A549 treated with RU486 at 1 μM for 4 hours (cell line): ENCODE measurements at places on chromosomes 6 and 20. TPM values are rescaled to one million over a fixed set of nuclear protein-coding genes. Genes with fewer than 3 reads are reported as not detected.

Gene TFAP2D
- total RNA-seq: not detected in 5 replicates

Gene PXMP4
- 4.4 to 7.1 TPM (median 6.3 TPM) in 5 replicates for total RNA-seq

Gene GSS
- 51.3 to 63.7 TPM (median 56.5 TPM) in 5 replicates for total RNA-seq

Gene NOX3
- not detected in 5 replicates for total RNA-seq

Gene KHDC1
- 2.2 to 4.0 TPM (median 3.5 TPM) in 5 replicates for total RNA-seq

Gene HTR1B
- 0.07 to 0.09 TPM in 2 of 5 replicates, not detected in the others for total RNA-seq

Gene ARFGEF3
- total RNA-seq: 0.33 to 0.61 TPM (median 0.56 TPM) in 5 replicates

Gene PPP1R3G
- total RNA-seq: 1.2 to 2.0 TPM (median 1.6 TPM) in 5 replicates

Gene POLR1H
- 26.6 to 38.4 TPM (median 34.8 TPM) in 5 replicates for total RNA-seq

Gene EDN1
- 39.5 to 47.2 TPM (median 42.8 TPM) in 5 replicates for total RNA-seq

Gene HNF4A
- 10.9 to 16.1 TPM (median 13.4 TPM) in 5 replicates for total RNA-seq

Gene RRAGD
- total RNA-seq: 3.3 to 5.2 TPM (median 4.2 TPM) in 5 replicates

Gene ZSCAN16
- 4.0 to 5.2 TPM (median 4.9 TPM) in 5 replicates for total RNA-seq

Gene BRD2
- total RNA-seq: 116 to 154 TPM (median 131 TPM) in 5 replicates

Gene HDDC2
- total RNA-seq: 91.4 to 108 TPM (median 101 TPM) in 5 replicates

Gene AURKA
- 102 to 115 TPM (median 110 TPM) in 5 replicates for total RNA-seq

Gene AKAP7
- total RNA-seq: 1.4 to 3.8 TPM (median 3.3 TPM) in 5 replicates

Gene IRAK1BP1
- 0.64 to 0.87 TPM (median 0.74 TPM) in 5 replicates for total RNA-seq

Gene BACH2
- 0.25 to 0.73 TPM (median 0.33 TPM) in 5 replicates for total RNA-seq

Gene TNF
- 0.10 to 0.19 TPM in 2 of 5 replicates, not detected in the others for total RNA-seq

Gene RPP40
- total RNA-seq: 19.1 to 31.6 TPM (median 25.8 TPM) in 5 replicates

Gene HLA-DQA1
- total RNA-seq: not detected in 5 replicates

Gene PRPH2
- not detected in 5 replicates for total RNA-seq

Gene CUL7
- total RNA-seq: 5.9 to 8.0 TPM (median 7.1 TPM) in 5 replicates

Gene FAM83C
- total RNA-seq: 0.05 to 0.13 TPM (median 0.09 TPM) in 4 of 5 replicates, not detected in the other

Gene RAB44
- total RNA-seq: 0.02 to 0.06 TPM (median 0.04 TPM) in 4 of 5 replicates, not detected in the other

Gene CEBPB
- total RNA-seq: 105 to 252 TPM (median 216 TPM) in 5 replicates

Gene MATN4
- total RNA-seq: 0.06 to 0.14 TPM (median 0.12 TPM) in 4 of 5 replicates, not detected in the other

Gene WFDC2
- not detected in 5 replicates for total RNA-seq

Gene SLC22A3
- 25.9 to 39.8 TPM (median 36.8 TPM) in 5 replicates for total RNA-seq

Gene SOD2
- total RNA-seq: 167 to 210 TPM (median 182 TPM) in 5 replicates

Gene C6orf15
- not detected in 5 replicates for total RNA-seq

Gene CLIC5
- total RNA-seq: not detected in 5 replicates

Gene TEAD3
- total RNA-seq: 4.4 to 6.6 TPM (median 5.7 TPM) in 5 replicates

Gene ATF6B
- 24.9 to 35.5 TPM (median 34.2 TPM) in 5 replicates for total RNA-seq

Gene CGAS
- total RNA-seq: 4.8 to 5.6 TPM (median 5.2 TPM) in 5 replicates

Gene L3MBTL1
- 0.75 to 1.4 TPM (median 1.2 TPM) in 5 replicates for total RNA-seq

Gene PAK5
- not detected in 5 replicates for total RNA-seq

Gene FOXS1
- total RNA-seq: 0.46 to 1.2 TPM (median 0.77 TPM) in 5 replicates

Gene CRISP1
- not detected in 5 replicates for total RNA-seq

Gene GSTA3
- total RNA-seq: not detected in 5 replicates

Gene THEMIS
- not detected in 5 replicates for total RNA-seq

Gene ENPP1
- 0.95 to 1.7 TPM (median 1.6 TPM) in 5 replicates for total RNA-seq

Gene GTSF1L
- not detected in 5 replicates for total RNA-seq

Gene TRIM31
- total RNA-seq: 1.6 to 3.1 TPM (median 2.3 TPM) in 5 replicates

Gene CCN5
- 22.0 to 38.0 TPM (median 23.7 TPM) in 5 replicates for total RNA-seq

Gene GNL1
- total RNA-seq: 28.9 to 34.7 TPM (median 33.7 TPM) in 5 replicates

Gene ZBTB12
- total RNA-seq: 3.1 to 4.9 TPM (median 4.2 TPM) in 5 replicates

Gene OOEP
- total RNA-seq: not detected in 5 replicates
